ENCODE measurements at places on chromosomes 16 and 17.

DNA sequence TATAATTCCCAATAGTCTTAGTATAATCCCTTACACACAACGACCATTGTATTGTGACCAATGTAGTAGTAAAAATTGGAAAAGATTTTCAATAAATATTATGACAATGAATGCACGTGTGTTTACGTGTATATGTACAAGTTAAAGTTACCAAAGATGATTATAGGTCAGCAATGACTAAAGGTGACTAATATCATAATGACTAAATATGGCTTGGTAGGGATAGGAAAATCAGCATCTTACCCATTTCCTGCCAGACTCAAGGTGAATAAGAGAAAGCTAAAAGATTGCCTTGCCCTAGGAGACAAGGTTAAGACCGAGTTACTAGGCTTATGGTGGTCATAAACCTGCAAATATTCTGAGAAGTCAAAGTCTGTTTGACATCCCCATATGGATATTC, 34.4 kb downstream of the CPD start:
- no peak for DNase-seq

- DNase-seq = peak; percentile 87
These were observed 19.7 kb downstream of the APPBP2 start for GRCh38 chr17:60506312-60506711.

DNA sequence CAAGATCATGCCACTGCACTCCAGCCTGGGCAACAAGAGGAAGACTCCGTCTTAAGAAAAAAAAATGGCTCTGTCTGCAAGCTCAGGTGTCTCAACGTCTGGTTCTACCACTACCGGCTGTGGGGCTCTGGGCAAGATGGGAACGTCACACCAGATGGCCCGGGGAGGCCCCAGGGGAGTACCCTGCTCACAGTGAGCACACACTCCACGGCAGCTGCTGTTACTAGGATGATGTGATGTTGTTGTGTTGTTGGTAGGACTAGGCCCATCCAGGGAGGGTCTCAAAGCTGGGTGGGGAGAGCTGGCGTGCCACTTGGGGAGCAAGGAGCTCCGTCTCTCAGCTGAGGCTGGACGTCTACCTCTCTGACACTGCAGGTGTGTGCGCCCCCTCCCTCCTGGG, 9.4 kb upstream of the NPTX1 start:
- no peak for DNase-seq

GRCh38 chr17:41650794-41651624, 26.6 kb upstream of the KRT17 start:
- DNase-seq = no peak

DNA sequence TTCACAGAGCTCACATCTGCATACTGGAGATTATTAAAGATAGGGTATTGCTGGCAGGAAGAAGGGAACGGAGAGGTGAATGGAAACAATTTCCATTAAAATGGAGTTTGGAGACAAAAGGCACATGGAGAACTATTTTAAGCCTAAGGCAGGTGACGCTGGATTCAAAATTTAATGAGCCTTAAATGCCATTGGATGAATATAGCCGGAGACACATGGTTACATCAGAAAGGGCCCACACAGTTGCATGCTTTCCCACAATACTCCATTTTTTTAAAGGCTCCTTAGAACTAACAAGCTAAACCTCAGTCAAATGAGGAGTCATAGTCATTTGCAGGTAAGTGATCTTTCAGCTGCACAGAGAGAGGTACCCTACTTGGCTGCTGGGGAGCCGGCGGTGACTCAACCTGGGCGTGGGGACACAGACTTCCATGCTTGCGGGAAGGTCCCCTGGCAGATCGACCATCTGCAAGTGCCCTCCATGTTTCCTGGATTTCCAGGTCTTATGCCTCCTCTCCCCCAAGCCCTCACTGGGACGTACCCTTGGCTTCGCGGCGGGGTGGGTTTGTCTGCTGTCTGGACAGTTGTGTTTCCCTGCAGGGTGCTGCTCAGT, 259.2 kb downstream of the CBLN1 start:
- no peak for DNase-seq

GRCh38 chr17:66667491-66668030, 167.4 kb upstream of the CACNG5 start:
- DNase-seq = no peak
